Stimulated activated CD4-positive, alpha-beta T cell treated with anti-CD3 and anti-CD28 coated beads, Interleukin-1b, Interleukin-23, amount 100 ng/mL, for 48 hours (primary cell): ENCODE measurements at places on chromosomes 3 and 15.
A peak's percentile ranks its signal among the peaks of the same experiment; 100 is the strongest.

GRCh38 chr3:115657168-115657567, 33.9 kb downstream of the GAP43 start:
- DNase-seq = no peak

GRCh38 chr3:29764603-29765254, 483.9 kb downstream of the RBMS3 start:
- DNase-seq = no peak

DNA sequence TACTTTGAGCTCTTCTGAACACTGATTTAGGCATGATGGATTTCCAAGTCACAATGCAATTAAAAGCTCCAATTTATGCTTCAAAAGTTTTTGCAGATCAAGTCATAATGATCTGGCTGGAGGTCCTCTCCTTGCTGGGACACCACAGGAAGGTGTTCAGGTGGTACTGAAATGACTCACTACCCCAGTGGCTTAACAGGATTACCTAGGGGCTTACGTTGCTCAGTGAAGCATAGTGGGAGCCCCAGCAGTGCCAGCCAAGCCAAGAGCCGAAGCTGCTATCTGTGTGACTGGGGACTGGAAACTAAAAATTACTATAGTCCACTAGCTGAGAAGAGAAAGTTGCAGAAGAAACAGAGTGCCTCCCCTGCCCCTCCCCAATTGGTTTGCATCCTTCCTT, 110.1 kb upstream of the LPP start:
- DNase-seq = no peak

DNA sequence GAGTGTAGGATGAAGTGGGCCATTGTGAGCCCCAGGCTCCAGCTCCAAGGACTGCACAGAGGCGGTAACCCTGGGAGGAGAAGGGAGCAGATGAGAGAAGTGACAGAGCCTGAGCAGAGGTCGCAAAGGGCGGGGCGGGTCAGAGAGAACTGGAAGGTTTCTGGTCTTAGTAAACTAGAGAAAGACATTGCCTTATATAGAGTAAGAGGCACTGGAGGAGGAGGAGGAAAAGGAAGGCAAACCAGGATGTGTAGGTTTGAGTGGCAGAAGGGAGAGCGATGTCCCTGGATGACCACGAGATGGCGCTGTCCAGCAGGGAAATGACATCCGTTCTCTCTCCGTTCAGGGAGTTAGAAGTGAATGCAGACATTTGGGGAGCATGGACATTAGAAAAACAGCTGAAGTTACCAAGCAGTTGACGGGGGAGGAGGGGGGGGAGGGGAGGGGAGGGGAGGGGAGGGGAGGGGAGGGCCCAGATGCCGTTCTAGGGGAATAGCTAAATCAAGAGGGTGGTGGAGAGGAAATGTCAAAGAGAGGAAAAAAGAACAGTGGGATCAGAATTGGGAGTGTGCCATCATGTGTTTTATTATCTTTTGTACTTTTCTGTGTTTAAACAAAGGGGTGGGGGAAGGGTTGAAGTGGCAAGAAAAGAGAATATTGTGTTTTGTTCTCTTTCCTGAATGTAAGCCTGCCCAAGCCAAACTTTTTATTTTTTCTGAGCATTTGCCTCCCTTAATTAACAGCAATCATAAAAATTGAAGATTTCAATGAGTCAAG, 48.8 kb downstream of the STARD5 start:
- DNase-seq = peak; percentile 81

DNA sequence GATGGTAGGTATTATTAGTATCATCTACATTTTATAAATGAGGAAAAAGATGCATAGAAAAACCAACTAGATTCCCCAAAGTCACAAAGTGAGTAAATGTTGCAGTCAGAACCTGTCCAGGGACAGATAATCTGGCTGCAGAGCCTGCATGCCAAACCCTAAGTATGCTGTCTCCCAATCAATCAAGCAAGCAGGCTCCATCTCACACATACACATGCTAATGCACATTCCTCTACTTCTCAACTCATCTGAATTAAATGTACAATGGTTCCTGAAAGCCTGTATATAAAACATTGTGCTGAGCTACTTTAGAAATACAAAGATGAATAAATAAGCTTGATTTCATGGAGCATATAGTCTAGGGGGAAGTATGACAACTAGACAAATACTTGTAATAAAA, 101.0 kb downstream of the CBLB start:
- no peak for DNase-seq

- no peak for DNase-seq
Observed at GRCh38 chr3:157919319-157919887, 186.8 kb downstream of the SHOX2 start.

DNA sequence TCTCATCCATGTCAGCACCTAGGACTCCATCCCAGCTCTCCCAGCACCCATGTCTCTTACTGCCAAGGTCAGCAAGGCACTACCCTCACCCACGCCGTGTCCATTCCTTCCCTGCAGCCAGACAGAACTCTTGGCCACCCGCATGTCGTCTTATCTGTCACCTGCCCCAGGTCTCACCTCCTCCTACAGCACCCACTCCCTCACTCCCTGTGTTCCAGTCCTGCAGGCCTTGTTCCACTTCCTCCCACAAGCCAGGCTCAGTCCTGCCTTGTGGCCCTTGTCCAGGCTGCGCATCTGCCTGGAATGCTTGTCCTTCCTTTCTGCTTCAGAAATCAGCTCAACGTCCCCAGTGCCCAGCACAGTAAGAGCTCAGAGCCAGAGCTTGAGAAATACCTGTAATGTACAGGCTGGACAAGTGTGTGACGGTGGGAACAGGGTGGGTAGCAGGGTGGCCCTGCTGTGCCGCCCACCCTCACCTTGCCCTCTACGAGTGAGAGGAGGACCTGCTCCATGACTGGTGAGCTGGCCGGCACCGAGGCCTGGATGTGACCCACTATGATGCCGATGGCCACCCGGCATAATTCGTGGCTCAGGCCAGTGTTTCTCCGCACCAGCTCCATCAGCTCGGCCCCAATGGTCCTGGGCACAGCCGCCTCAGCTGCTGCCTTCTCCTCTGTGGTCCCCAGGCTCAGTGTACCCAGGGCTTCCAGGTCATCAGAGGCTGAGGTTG, 4.7 kb downstream of the NCKIPSD start:
- no peak for DNase-seq

- DNase-seq = peak; percentile 82
Observed at GRCh38 chr3:4977001-4977852, 2.0 kb upstream of the BHLHE40 start.

GRCh38 chr3:57275393-57275792, 17.1 kb downstream of the ASB14 start:
- no peak for DNase-seq

GRCh38 chr3:124986192-124987143, 51.9 kb upstream of the MUC13 start:
- DNase-seq = no peak

DNA sequence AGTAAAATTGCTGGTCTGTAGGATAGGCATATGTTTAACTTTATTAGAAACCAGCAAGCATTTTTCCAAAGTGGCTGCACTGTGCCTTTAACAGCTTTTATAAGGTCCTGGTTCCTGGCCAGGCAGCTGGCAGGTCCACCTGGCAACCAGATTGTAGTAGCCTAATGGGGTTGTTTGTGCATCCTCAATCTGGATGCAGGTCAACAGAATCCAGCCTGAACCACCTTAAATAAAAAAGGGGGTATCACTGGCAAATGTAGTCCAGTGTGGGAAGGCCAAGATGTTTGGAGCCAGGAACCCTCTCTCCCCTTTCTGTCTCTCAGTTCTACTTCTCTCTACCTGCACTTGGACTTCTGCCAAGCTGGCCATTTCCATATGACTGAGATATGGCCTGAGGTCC, 200.3 kb downstream of the ZNF621 start:
- no peak for DNase-seq

GRCh38 chr3:9947025-9947995, 4.9 kb downstream of the PRRT3 start:
- DNase-seq = no peak

DNA sequence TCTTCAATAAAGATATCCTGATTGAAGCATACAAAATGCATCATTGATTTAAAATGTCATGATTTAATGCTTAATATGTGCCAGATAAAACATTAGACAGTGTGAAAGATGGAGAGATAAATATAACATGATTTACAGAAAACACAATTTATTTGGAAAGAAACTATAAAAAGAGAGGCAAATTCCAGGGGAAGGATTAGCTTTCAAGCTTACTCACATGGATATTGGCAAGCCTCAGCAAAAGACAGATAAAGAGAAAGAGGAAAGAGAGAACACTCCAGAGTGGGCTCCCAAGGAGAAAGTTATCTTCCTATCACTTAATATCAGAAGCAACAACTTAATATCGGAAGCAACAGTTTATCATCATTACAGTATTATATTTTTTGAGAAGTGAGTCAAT, 1036.5 kb downstream of the SQOR start:
- no peak for DNase-seq

GRCh38 chr3:188350961-188351360, 197.0 kb downstream of the LPP start:
- no peak for DNase-seq

- DNase-seq = no peak
Observed at GRCh38 chr15:54808321-54808720, 388.4 kb downstream of the RSL24D1 start.

DNA sequence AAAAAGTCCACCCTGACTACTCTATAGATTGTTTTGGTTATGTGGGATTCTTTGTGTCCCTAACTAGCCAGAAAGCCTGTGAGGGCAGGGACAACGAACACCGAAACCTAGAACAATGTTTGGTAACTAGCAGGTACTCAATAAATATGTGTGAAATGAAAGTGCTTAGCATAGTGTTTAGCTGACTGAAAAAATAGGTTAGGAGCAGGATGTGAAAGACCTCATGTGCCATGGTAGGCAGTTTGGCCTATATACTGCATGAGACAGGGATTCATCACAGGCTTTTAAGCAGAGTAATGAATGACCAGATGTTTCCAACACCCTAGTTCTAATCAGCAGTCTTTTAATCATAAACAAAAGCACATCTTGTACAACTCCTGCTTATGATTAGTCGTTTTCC, 64.2 kb downstream of the MYO5A start:
- peak; percentile 6 for DNase-seq

GRCh38 chr3:90069748-90070147, 962.3 kb downstream of the EPHA3 start:
- DNase-seq = no peak

- no peak for DNase-seq
Observed at GRCh38 chr3:142904639-142905436, 16.0 kb upstream of the PCOLCE2 start.

DNA sequence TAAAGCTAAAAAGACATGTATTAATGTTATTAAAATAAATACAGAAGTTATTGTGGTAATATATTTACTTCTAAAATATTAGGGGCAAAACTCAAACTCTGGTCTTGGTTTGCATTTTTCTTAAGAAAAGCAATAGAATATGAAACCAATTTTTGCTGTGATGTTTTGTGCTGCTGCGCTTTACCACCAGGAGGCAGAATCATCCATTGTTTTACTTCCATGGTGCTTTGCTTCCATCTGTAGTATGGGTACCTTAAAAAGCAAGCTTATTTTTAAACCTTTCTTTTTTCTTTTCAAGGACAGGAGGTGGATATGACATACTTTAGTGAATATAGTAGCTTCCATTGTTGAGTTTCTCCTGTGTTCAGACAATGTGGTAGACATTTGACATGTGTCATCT, 46.6 kb upstream of the MRPL3 start:
- DNase-seq = no peak

GRCh38 chr15:60138397-60138968, 134.4 kb downstream of the FOXB1 start:
- no peak for DNase-seq

DNA sequence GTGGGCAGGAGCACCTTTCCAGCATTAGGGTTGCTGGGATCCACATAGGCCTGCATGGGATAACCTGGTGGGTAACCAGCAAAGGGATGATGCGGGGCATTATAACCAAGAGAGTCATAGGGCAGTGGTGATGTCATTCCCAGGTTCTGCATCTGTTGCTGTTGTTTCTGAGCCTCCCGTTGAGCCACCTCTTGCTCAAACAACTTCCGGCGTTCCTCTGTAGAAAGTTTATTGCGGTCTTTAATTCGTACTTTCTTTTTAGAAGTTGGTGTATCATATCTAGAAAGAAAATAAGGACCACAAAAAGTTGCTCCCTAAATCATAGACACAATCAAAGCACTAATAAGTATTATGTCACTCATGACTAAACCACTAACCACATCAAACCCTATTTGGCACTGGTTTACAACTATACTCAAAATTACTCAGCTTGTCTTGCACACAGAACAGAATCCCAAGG, 77.8 kb downstream of the NBEAL2 start:
- peak; percentile 64 for DNase-seq

GRCh38 chr15:26928051-26928450, 42.9 kb upstream of the GABRG3 start:
- no peak for DNase-seq

GRCh38 chr3:22665528-22665927, 537.6 kb upstream of the UBE2E2 start:
- no peak for DNase-seq

GRCh38 chr3:172159962-172160538, 120.7 kb downstream of the FNDC3B start:
- no peak for DNase-seq

- no peak for DNase-seq
Observed at GRCh38 chr3:27454914-27455313, 29.3 kb downstream of the SLC4A7 start.

DNA sequence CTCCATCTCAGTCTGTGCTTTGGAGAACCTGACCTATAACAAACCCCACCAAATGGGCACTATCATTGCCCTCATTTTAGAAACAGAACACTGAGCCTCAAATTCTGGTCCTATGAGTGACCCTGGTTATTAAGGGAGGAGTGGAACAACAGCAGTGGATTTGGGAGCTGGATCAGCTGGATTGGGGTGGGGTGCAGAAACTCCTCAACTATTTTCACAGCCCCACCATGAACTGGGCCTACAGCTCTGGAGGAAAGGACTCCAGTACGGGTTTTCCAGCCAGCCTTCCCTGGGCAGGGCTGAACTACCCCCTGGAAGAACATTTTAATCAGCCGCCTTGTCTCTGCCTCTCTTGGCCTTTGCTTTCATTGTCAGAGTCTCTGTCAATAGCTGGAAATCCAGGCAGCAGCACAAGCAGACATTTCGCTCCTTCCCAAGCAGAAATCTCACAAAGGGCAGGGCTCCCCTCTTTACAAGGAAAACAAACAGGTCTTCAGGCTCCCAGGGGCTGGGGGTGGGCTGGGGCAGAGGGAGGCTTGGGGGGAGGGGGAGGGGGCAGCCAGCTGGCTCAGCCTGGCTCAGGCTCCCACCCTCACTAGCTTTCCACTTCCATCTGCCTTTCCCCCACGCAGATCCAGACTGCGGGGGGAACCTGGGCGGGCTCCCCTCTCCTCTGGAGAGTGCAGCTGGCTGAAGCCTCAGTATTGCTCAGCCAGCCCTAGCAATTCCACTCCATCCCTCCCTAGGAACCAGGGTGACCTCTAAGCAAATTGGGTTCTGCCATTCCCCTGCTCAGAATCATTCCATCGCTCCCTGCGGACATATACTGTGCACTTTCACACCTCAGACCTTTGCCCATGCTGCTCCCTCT, 13.7 kb upstream of the TLE3 start:
- no peak for DNase-seq

GRCh38 chr3:187679638-187680396, 9.6 kb upstream of the SST start:
- peak; percentile 68 for DNase-seq

DNA sequence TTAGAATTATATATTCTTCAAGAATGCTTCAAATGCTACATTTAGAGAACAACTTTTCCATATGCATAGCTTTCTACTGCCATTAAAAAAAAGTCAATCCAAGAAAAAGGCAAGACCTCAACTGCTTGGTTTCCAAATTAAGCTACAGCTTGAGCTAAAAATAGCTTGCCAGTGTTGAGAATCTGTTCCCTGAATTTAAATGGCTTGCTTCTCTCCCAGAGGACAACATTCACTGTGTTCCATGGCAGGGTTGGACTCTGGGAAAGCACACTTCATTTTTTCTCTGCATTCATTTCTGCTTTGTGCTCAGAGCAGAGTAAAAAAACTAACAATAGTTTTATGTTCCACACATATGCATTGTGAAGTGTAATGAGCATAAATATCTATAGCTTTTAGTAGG, 50.3 kb upstream of the ACTL6A start:
- DNase-seq = no peak
